ENCODE measurements at places on chromosomes 4 and X.

DNA sequence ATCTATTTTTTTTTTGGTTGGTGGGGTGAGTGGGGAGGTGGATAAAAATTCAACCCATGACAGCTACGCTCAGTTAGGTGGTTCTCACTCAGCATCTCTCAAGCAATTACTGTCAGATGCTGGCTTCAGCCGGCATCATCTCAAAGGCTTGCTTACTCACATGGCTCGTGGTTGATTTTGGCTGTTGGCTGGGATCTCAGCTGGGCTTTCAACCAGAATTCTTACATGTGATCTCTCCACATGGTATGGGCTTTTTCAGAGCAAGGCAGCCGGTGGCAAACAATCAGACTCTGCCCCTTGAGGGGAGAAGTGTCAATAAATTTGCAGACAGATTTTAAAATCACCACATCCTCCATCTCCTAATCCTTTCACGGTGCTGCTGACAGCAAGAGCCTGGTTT is 47.2 kb downstream of the SLC34A2 start:
- DNase-seq, result no peak

- no peak for DNase-seq
Observed at GRCh38 chr4:151329217-151330007, 4.0 kb upstream of the SH3D19 start.

GRCh38 chrX:24232796-24233195 is 81.1 kb downstream of the SUPT20HL2 start:
- no peak for DNase-seq

GRCh38 chrX:156000361-156000926 is 2.9 kb downstream of the IL9R start:
- DNase-seq, result no peak
